ENCODE measurements at places on chromosomes 2 and 18.

DNA sequence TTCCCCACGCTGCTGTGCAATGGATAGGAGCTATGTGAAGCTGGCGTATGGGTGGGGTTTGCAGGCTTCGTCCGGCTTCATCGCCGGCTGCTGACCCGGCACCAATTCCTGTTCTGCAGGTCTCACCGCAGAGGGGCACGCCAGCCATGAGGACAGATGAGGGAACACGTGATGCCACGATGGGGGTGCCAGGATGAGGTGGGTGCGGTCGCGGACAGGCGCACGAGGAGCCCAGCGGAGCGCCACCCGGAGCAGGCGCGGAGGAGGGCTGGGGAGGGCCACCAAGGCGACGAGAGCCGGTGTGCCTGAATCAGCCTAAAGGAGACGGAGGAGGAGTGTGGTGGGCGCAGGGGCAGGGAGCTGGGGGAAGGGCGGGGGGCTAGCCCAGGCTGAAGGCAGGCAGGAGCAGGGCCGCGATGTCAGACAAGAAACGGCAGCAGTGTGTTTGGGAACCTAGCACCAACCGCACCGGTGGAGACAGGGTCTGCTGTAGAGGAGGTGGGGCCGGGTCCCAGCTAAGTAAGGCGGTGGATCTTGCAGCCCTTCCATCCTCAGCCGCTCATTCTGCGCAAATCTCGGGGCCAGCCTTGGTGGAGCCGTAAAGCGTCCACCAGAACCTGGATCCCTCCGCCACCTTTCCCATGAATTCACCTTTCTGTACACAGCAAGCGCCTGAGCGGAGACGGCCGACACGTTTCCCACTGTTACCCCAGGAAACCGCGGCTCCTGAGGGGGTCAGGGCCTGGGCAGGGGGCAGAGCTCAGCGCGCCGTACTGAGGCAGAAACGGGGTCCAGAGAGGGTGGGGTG lies 17.0 kb upstream of the CD8A start:
- peak; percentile 66 for DNase-seq

DNA sequence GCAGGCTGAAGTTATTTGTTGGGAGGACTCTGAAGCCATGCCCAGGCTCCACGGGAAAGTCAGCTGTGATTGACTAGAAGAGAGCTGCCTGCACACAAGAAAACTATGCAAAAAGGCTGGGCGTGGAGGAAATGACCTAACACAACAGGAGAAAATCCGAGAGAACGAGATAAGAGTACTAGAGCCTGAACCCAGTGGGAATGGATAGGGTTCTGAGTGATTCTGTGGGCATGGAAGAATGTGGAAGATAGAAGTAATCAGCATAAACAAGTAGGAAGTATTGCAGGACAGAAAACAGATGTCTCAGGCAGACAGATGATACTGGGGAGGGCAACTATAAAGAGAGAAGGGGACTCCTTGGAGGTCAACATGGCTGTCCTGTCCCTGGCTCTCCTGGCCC lies 12.1 kb upstream of the COPS8 start:
- no peak for DNase-seq

GRCh38 chr2:72089537-72089936 lies 58.1 kb downstream of the CYP26B1 start:
- no peak for DNase-seq

GRCh38 chr18:54856105-54856646 lies 27.9 kb downstream of the RAB27B start:
- DNase-seq, result no peak

- no peak for DNase-seq
Observed at GRCh38 chr2:223548194-223548593, 54.0 kb downstream of the SCG2 start.

DNA sequence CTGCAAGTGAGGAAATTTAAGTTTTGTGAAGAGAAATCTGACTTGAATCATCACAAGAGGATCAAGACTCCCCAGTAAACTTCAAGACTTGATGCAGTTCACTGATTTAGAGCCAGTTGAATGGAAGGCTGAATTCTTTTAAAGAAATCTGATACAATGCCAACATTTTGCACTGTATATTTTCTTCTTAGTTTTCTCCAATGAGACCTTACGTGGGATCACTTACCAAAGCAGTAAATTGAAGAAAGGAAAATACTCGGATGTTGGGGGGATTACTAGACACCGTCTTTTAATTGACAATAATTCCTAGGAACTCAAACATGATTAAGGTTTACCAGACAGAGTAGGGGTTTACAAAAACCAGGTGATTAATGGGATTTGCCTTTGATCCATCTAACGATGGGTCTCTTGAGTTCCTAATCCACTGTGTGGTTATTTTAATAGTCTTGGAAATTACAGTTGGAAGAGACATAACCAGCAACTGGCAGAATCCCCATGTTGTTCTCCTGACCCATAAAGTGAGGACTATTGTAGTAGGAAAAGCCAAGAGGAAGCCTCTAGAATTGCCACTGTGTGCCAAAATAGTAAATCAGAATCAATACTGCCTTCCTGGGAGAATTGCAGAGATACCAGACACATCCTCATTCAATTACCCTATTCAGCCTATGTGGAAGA lies 354.5 kb downstream of the PID1 start:
- no peak for DNase-seq

DNA sequence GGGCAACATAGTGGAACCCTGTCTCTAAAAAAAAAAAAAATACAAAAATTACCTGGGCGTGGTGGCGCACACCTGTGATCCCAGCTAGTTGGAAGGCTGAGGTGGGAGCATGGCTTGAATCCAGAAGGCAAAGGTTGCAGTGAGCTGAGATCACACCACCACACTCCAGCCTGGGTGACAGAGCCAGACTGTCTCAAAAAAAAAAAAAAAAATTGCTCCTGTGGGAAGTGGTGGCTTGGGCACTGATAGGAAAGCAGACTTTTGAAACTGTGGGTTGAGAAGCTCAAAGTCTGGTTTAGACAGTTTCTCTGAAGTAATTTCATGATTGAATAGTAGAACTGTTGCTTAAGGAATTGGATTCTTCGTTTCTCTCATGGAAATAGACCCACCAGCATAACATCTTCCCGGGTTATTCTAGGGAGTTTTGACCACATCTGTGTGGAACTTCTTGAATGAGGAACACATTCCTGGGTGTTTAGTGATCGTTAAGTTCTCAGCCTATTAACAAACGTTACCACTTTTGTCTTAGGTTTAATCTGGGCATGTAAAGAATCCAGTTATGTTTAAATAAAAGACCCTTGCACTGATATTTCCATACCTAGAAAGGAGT lies 33.5 kb downstream of the GRHL1 start:
- no peak for DNase-seq

DNA sequence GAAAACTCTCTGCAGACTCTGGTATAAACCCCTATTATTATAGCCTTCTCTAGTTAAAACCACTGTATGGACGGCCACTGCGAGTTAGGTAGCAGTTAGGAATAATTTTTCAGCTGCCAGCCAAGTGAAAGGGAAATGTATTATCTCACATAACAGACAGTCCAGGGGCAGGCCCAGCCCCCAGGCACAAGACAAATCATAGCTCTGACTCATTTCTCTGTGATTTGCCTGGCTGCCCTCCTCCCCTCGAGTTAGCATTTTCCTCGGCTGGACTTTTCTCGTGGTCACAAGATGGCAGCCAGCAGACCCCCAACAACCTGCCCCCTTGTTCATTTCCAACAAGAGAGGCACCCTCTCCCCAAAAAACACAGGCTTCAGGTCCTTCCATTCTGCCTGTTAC lies 10.5 kb downstream of the VIT start:
- no peak for DNase-seq

DNA sequence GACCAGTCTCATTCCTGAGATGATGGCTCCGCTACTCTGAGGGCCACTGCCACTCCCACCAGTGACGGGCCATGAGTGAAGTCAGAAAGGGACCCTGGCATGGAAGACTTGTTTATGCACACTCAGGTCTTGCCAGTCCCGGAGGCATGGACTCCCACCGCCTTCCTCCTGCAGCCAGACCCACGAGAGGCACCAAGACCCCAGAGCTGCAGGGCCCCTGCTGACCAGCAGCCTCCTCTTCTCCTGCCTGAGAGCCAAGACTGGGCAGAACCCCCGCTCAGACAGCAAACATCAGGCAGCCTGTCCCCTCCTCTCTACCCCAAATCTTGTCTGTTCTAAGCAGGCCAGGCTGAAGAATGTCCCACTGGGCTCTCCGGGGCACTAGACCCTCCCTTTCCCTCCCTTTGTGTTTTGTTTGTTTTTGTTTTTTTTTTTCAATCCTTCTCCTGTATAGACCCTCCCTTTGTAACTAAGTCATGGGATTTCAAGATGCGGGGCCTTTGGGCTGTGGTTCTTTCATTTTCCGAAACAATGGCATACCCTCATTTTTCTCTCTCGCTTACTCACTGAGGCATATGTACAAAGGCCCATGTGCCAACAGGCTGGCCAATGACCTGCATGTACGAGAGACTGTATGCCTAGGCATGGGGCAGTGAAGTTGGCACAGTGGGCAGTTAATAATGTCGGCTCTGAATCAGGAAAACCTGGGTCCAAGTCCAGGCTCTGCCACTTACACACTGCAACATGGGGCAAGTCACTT lies 24.3 kb upstream of the MAPRE3 start:
- no peak for DNase-seq
